AG20443 (cell line): ENCODE measurements at places on chromosomes 5 and 9.

DNA sequence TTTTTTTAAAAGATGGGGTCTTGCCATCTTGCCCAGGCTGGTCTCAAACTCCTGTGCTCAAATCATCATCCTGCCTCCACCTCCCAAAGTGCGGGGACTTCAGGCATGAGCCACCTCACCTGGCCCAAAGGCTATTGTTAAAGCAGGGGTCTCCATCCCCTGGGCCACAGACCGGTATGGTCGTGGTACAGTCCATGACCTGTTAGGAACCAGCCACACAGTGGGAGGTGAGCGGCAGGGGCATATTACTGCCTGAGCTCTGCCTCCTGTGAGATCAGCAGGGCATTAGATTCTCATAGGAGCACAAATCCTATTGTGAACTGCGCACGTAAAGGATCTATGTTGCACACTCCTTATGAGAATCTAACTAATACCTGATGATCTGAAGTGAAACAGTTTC lies 7.3 kb upstream of the NOL6 start:
- no peak for DNase-seq

DNA sequence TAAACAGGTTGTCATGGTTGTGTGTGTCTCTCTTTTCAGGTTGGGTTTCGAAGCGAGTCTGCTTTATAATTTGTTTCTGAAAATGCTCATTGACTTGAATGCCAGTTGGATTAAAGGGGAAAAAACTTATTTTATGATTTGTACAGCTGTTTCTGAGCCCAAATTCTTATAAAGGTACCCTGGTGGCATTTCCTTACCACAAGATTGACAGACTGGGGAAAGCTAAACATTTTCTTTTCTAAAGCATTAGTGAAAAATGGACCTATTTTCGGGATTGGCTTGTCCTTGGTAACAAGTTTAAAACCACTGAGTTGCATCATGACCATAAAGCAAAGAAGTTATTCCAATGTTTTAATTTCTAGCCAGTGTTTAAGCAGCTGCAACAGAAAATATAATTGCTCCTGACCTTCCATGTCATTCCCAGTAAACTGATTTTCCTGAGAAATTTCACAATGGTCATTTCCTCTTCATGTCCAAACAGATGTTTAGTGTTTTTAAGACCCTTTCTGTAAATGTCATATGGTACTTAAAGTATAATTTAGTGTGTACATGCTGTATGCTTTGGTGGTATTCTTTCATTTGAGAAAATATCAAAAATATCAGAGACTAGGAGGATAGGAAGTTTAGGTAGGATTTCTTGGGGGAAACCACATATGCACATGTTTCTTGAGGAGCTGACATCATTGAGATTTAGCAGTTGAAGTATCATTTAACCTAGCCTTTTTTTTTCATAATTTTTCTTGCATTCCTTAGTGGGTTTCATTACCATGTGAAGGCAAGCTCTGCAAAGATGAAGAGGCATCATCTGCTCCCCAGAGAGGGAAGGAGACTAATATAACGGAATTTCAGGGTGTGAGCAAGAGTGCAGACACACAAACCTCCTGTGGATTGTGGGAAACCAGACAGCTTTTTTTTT lies 667.1 kb upstream of the RGMB start:
- peak; percentile 51 for DNase-seq

- no peak for DNase-seq
Observed at GRCh38 chr5:63768221-63768620, 194.0 kb downstream of the HTR1A start.

- DNase-seq, result no peak
Observed at GRCh38 chr5:60312098-60312497, 387.9 kb downstream of the DEPDC1B start.

GRCh38 chr9:95669253-95669652 lies 152.5 kb upstream of the PTCH1 start:
- no peak for DNase-seq

DNA sequence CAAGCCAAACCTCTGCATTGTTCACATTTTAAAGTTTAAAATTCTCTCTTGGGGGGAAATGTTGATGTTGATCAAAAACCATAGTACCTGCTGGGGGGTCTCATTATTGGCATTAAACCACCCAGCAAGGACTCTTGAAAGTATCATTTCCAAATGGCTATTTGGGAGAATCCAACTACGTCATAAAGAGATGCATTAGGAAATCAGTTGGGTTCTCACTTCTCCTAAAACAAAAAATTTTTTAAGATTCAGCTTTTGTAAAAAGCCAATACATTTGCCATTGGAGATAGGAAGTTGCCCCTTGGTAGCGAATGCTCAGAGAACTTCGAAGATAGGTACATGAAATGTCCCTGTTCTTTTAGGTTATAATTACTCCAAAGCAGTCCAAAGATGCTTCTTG lies 96.4 kb downstream of the GNAQ start:
- no peak for DNase-seq

GRCh38 chr9:20692554-20692953 lies 8.5 kb downstream of the FOCAD start:
- DNase-seq, result no peak

DNA sequence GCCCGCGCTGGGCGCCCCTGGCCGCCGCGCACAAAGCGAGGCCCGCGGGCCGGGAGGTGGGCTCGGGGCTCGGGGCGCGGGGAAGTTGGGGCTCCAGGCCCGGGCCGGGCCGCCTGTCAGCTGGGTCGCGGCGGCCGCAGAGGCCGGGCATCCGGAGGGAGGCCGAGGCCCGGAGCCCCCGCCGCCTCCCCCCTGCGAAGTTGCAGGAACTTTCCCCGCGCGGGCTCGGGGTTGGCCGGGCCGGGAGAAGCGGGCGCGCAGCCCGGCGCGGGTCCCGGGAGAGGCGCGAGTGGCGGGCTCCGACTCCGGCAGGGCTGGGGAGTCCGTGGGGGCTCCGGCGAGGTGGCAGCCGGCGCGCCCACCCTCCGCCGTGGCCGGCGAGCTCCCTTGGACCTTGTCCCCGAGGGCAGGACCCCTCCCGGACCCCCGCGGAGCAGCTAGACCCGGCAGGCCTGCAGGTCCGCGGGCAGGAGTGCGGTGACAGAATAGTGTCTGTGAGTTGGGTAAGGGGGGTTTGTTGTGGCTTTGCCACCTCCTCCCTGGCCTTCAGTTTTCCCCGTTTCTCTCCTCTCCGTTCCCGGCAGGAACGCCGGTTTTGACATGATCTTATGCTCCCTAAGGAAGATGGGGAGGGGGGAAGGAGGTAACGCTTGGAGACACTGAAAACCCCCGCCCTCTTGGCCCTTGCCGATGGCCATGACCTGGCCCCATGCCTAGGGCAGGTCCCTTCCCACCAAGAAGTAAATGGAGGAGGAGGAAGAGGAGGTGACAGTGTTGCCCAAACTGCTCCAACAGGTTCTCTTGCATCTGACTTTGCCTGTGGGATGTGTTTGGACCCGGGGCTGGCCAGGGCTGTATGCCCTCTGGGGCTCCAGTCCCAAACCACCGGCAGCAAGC lies 942 bp downstream of the PHF2 start:
- DNase-seq, result peak; percentile 66

DNA sequence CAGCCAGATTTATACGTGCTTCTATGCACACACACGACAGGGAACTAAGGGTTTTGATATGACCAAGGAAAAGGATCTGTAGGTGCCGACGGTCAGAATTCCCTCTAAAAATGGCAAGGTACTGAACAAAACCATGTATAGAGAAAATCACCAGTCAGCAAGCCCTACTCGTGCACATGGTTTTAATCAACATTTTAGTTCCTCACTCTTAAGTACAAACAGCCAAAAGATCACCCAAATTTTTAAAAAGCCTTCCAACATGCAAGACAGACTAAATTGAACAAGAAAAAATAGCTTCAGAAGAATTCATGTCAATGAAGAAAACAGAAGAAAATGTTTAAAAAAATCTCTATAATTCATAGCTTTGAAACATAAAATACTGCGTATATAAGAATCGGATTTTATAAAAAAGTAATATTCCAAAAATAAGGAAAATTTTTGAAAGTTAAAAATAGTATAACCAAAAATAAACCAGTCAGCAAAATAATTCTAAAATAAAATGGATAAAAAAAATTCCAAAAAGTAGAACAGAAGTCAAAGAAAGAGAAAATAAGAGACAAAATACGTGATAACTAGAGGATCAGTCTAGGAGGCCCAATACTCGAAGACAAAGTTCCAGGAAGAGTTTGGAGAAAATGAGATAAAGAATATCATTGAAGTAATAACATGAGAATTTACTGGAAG lies 43.0 kb upstream of the KCNV2 start:
- DNase-seq, result no peak
